Activated naive CD8-positive, alpha-beta T cell treated with anti-CD3 and anti-CD28 coated beads, Interleukin-2, amount 10 ng/mL, durations not matched to agents 7 days and 5 days (primary cell): ENCODE measurements at places on chromosomes 5 and 9. TPM values are rescaled to one million over a fixed set of nuclear protein-coding genes. Genes with fewer than 3 reads are reported as not detected.

- no peak for DNase-seq
Measured at GRCh38 chr9:70902692-70903131, 218.7 kb downstream of the TRPM3 start.

DNA sequence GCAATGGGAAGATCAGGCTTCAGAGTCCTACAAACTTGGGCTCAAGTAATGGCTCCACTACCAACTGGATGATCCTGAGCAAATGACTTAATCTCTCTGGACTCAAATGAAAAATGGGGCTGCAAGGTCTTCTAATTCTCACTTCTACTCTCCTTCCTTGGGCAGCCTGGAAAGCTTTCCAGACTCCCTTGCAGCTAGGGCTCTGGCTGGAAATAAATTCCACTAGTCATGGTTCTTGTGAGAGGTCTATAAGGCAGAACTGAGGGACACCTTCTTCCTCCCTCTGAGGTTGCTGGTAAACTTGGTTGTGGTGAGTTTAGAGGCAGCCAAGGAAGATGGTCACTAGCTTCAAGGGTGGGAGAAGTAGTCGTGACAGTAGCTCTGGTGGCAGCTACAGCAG lies 18.6 kb downstream of the DCANP1 start:
- DNase-seq = no peak

DNA sequence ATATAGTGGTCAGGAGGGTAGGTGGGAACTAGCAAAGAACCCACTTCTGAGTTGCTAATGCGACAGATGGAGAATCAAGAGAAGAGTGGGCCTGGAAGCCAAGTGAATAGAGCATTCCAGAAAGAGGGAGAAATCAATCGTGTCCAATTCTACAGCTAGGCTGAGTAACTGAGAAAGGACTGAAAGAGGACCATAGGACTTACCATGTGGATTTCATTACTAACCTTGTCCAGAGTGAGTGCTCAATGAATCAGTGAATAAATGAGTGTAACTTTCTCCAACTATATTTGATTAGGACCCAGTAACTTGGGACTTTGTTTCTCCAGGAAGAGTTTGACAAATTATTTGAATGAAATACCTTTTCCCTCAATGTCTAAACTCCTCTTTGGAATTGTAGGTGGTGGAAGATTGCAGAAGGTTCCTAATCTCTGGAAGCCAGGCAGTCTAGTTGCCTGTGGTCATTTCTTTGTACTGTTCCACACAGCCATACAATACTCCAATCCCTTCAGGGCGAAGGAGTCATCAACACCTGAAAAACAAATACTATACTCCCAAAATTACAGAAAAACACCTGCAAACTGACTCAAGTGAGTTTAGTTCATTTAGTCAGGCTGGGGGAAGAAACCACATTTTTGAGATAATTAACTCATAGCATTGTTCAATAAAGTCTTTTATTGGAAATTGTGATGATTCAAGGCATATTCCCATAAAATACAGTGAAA lies 2.6 kb upstream of the F2RL1 start:
- no peak for DNase-seq

GRCh38 chr5:18740301-18740700 lies 1106.0 kb downstream of the TAF11L14 start:
- DNase-seq = no peak

- no peak for DNase-seq
Measured at GRCh38 chr5:51661646-51662265, 278.5 kb downstream of the ISL1 start.

- DNase-seq = no peak
Measured at GRCh38 chr5:56454219-56454862, 221.2 kb upstream of the ANKRD55 start.

DNA sequence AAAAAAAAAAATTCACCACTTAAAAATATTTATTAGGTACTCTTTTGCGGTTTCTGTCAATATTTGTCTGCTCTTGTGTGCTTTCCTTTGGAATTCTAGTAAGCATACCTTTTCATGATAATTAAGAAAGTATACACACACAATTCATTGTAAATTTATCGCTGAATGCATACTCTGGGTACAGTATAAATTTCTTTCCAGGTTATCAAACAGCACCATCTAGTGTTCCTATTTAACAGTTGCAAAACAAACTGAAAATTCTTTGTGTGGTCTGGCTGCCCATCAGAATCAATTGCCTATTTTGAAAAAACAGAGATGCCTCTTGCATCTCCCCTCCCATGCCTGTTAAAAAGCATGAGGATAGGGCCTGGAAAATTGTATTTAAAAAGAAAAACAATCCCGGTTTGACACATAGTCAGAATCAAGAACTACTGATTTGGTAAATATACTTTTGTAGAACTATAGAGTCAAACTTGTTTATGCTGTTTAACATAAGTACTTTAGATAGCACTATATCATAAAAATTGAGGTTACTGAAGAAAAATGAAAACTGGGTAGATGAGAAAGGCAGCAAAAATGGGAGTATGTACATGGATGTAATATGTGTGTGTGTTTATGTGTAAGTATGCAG lies 16.2 kb downstream of the PGGT1B start:
- DNase-seq = no peak

Gene EIF4EBP3
- 12.0 TPM for total RNA-seq

Gene TICAM2
- total RNA-seq = 1.7 TPM

Gene FAM163B
- not detected for total RNA-seq

GRCh38 chr5:31148959-31149475 lies 44.5 kb upstream of the CDH6 start:
- DNase-seq = no peak

GRCh38 chr9:31146485-31147166 lies 1237.8 kb upstream of the ACO1 start:
- no peak for DNase-seq

Gene SHOC1
- total RNA-seq = not detected

Gene PCDHA9
- total RNA-seq = not detected
